ENCODE measurements at places on chromosomes 7 and 10.

DNA sequence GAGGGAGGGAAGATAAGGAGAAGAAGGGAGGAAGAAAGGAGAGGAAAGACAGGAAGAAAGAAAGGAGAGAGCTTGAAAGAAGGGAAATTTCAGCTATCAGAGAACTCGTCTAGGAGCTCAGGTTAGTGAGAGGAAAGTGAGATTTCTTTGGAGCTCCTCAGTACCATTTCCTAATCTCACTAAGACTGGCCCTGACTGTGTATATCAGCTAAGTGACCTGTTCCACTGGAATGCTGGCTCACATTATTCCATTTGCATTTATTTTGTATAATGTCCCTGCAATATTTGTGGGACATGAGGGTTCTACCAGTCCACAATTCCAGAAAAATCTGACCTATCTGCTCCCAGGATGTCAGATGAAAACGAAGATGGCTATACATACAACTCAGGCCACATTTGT, 114.7 kb upstream of the CELF2 start:
- no peak for DNase-seq

GRCh38 chr10:96470116-96470743, 43.5 kb downstream of the TLL2 start:
- DNase-seq, result no peak

DNA sequence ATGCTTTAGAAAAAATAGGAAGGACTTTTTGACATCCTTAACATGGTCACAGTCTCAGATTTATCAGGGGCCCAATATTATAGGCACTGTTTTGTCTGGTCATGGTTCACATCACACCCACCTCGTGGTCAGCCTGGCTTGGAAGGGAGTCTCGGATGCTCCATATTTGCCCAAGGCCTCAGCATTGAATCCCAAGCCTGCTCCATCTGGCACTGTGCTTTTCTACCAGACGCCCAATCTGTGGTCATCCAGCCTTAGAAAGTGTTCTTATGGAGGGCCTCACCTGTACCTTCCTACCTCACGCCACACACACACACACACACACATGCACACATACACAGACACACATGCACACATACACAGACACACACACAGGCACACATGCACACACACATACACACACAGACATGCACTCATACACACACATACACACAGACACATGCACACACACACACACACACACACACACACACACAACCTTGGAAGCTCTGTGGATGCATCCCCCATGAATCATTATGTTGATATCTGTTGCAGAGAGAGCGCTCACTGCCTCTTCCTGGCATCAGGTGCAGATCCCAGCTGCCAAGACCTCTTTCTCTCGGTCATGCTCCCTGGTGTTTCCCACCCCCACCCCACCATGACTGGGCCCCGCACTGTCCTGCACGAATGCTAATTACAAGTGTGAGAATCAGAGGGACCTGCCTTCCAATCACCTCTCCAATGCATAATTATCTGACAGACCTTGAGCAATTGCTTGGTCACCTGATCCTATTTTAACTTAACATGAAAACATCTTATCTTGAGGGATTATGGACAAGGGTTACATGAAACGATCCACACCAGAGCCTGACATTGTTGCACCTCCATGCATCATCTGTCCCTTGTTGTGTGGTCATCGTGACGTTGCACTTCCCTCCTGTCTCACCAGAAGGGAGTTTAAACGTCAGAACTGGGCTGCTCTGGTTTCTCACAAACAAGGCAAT, 122.7 kb upstream of the TMEM72 start:
- no peak for DNase-seq

DNA sequence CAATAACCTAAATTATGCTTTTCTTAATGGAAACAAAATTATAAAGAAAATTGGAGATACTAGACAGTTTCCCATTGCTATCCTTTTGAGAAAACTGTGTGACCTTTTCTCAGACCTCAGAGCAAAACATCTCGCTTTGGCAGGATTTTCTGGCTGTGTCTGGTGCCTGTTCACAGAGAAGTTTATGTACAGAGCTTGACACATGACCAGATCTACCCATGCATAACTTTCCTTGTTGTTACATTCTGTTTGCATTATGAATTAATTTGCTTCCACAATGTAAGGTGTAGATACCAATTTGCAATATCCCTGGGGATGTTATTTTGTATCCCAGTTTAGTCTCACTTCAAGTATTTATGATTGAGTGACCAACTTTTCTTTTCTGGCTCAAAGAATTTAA, 565.0 kb downstream of the XPNPEP1 start:
- no peak for DNase-seq

GRCh38 chr7:21108182-21108581, 319.7 kb upstream of the SP4 start:
- DNase-seq, result no peak

DNA sequence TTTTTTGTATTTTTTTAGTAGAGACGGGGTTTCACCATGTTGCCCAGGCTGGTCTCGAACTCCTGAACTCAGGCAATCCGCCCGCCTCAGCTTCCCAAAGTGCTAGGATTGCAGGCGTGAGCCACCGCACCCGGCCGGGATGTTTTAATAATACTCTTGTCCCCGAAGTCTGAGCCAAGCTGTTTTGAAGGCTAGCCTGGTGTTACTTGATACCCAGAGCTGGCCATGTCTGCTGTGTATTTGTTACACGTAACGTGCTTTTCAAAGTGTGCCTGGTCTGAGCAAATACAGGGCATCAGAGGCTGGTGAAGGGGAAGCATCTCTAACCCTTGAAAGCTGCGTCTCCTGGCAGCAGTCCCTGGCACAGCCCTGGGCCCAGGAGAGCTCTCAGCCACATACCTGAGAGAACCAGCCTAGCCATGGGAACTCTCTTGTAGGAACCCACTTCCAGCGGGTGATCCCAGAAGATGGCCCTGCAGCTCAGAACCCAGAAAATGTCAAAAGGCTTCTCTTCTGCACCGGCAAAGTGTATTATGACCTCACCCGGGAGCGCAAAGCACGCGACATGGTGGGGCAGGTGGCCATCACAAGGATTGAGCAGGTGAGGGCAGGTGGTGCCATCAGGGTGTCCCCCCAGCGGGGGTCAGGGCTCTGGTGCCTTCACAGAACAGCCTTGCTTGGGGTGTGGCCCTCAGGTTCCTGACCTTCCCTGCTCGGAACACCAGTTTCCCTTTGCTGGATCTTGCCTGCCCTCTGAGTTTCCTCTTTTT, 41.7 kb upstream of the ZMIZ2 start:
- DNase-seq, result no peak

DNA sequence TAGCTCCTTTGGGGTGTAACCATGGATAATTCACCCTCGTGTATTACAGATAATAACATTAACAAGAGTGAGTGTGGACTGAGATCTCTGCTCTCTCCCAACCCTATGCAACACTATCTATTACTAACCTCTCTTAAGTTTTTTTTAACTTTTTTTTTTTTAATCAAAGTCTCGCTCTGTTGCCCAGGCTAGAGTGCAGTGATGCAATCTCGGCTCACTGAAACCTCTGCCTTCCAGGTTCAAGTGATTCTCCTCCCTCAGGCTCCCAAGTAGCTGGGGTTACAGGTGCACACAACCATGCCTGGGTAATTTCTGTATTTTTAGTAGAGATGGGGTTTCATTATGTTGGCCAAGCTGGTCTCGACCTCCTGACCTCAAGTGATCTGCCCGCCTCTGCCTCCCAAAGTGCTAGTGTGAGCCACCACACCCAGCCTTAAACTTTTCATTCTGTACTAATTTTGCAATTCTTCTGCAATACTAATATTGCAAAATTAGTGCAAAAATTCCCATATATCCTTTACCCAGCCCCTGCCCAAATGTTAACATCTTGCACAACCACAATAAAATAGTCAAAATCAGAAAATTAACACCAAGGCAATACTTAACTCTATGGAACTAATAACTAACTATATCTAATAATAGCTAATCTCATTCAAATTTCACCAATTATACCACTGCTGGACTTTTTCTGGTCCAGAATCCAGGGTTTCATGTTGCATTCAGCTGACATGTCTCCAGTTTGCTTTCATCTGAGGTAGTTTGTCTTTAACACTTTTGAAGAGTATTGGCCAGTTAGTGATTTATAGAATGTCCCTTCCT, 66.5 kb upstream of the TCF7L2 start:
- DNase-seq, result no peak

DNA sequence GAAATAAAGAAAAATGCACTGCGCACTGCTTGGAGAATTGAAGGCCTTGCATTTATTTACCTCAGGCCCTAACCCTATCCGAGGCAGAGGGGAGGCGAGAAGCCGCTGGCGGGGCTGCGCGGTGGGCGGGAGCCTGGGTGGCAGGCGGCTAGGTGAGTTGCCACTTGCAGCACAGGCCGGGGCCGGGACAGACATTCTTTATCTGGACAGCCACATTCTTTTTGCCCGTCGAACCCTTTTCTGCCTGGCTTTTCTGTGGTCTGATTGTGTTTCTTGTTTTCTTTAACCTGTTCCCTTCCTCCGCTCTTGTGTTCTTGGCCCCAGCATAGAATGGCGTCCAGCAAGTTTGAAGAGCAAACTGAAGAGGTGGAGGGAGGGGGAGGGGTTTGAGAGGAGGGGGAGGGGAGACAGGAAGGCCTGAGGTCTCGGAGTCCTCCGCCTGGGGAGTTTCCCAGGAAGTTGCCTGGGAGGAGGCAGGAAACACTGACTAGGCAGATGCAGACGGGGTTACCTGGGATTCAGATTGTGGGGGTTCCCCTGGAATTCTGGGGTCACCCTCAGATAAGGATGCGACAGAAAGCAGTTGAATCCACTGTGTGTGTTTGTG, 5.1 kb downstream of the SHH start:
- DNase-seq, result no peak

GRCh38 chr7:112134039-112134438, 72.2 kb downstream of the DOCK4 start:
- DNase-seq, result no peak

- DNase-seq, result no peak
These were observed 9.1 kb downstream of the TSPAN14 start for GRCh38 chr10:80462981-80463741.

- DNase-seq, result no peak
These were observed 458.5 kb downstream of the GPAM start for GRCh38 chr10:111725050-111725449.

- DNase-seq, result no peak
These were observed 72.5 kb upstream of the CTBP2 start for GRCh38 chr10:125232841-125233240.
